NCI-H2081 (cell line): ENCODE measurements at places on chromosomes 2 and 18.

DNA sequence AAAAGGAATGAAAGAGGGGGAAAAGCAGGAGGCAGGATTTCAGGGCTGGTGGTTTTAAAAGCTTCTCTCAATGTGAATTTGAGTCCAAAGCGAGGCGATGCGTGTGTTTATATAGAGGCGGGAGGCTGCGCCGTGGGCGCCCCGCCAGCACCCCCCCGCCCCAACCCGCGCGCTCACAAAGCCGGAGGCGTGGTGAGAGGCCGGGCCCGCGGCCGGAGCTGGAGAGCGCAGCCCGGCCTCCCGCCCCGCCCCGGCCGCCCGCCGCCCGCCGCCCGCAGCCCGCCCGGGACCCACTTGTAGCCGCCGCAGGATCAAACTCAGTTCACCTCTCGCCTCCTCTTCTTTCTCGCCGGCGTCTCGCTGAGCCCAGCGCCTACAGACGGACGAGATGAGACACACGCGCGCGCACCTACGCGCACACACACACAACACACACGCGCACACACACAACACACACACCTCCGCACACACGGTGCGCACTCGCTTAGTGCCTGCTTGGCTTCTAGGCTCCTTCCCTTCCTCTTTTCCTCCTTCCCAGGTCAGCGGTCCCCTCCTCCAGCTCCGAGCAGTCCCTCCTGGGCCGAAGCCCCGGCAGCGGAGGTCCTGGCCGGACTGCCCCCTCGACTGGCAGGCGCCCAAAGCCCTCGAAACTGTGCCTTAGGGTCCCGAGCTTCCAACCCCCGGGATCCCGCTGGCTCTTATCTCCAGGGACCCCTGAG is 1.3 kb upstream of the CYP26B1 start:
- DNase-seq, result peak; percentile 4

DNA sequence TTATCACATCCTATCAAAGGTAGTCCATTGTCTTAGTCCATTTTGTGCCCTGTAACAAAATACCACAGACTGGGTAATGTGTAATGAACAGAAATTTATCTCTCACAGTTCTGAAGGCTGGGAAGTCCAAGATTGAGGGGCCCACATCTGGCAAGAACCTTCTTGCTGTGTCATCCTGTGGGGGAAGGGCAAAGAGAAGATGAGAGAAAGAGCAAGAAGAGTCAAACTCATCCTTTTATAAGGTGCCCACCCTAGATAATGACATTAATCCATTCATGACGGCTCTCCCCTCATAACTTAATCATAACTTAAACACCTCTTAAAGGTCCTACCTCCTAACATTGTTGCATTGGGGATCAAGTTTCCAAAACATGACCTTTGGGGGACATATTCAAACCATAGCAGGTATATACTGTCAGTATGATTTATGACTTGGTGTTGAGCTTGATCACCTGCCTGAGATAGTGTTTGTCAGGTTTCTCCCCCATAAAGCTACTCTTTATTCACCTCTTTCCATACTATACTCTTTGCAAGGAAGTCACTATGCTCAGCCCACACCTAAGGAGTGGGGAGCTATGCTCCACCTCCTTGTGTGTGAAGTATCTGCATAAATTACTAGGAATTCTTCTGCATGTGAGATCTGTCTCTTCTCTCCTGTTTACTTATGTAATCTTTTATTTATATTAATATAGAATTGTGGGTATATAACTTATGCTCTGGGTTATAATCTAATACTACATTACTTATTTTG is 5.2 kb upstream of the MAP3K2 start:
- DNase-seq, result no peak

GRCh38 chr18:48887294-48887904 is 63.4 kb downstream of the SMAD7 start:
- no peak for DNase-seq

GRCh38 chr2:184114439-184114838 is 483.9 kb upstream of the ZNF804A start:
- DNase-seq, result no peak

- no peak for DNase-seq
Observed at GRCh38 chr2:225894236-225894980, 494.9 kb downstream of the NYAP2 start.

DNA sequence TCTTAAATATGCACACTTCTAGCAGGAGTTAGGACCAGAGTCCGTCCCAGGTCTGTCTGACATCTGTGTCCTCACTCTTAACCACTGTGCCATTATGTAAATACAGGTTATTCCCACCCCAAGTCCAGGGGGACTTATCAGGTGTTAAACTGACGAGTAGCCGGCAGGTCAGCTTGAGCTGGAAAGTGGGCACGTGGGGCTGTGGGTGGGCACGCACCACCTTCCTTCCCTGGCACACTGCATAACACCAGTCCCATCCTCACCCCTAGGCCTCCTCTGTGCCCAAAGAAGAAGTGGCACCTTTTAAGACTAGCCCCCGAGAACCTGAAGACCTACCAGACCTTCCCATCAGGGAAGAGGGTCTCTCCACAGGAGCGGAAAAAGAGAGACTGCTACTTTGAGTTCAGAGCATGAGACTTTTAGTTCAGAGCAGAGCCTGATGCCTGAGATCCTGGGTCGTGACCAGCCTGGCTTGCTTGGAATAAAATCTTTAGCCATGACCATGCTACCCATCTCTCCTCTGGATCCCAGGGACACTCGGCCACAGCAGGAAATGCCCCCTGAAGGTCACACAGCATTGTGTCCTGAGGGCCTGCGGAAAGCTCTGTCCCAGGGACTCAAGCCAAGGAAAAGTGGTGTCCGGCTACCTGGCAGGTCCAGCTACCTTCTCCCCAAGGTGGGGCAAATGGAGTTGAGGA is 62.0 kb downstream of the CIB4 start:
- no peak for DNase-seq

DNA sequence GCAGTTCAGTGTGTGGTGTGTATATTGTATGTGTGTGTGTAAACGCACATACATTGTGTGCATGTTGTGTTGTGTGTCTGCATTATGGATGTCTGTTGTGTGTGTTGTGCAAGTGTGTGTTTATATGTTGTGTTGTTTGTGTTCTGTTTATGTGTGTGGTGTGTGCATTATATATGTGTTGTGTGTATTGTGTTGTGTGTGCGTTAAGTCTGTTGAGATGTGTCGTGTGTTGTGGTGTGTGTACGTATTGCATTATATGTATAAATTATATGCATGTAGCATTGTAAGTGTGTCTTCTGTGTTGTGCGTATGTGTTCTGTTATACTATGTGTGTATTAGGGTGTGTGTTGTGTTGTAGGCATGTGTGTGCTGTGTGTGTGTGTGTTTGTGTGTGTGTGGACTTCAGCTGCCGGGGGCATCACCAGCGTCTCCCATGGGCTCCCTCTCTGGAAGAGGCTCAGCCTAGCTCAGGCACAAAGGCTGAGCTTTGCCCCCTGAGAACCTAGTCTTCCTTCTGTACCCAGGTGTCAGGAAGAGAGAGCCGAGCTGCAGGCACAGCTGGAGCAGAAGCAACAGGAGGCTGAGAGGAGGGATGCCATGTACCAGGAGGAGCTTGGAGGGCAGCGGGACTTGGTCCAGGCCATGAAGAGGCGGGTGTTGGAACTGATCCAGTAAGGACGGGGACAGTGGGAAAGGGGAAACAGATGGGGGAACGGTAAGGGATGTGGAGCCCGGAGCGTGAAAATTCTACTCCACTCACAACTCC is 13.7 kb downstream of the RUFY4 start:
- no peak for DNase-seq

- DNase-seq, result no peak
Observed at GRCh38 chr2:45925636-45926366, 274.3 kb downstream of the PRKCE start.

DNA sequence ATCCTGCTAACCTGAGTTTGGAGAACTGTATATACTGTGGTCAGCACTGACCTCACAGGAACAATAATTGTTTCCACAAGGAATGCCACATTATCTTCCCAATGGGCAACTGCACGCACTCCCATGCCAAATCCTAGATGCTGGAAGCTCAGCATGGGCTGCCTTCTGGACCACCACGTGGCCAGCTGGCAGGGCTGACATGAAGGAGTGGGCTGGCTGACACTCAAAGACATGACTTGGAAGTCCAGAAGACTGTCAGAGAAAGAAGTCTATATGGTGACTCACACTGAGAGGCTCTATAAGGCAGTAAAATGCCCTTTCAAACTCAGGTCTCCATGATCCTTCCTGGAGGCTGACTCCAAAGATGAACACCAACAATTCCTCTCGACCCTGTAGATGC is 98.4 kb upstream of the RNF152 start:
- no peak for DNase-seq

DNA sequence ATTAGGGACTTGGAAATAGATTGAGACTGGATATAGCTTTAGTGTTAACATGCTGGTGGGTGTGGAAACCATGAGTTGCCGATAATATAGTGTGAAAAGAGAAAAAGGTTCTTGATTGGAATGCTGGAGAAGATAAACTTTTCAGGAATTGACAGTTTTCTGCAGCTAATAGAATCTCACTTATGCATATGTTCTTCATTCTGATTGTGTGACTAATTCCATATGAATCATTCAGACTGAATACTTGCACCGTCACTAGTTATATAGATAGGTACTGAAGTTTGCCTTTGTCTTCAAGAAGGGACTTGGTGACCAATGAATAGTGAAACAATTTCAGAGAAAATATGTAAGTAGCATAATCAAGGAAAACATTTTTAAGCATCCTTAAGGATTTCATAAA is 225.7 kb upstream of the FOSL2 start:
- DNase-seq, result no peak

GRCh38 chr2:120892967-120893667 is 157.4 kb downstream of the GLI2 start:
- no peak for DNase-seq

- no peak for DNase-seq
Observed at GRCh38 chr2:18200771-18201170, 322.3 kb downstream of the KCNS3 start.

DNA sequence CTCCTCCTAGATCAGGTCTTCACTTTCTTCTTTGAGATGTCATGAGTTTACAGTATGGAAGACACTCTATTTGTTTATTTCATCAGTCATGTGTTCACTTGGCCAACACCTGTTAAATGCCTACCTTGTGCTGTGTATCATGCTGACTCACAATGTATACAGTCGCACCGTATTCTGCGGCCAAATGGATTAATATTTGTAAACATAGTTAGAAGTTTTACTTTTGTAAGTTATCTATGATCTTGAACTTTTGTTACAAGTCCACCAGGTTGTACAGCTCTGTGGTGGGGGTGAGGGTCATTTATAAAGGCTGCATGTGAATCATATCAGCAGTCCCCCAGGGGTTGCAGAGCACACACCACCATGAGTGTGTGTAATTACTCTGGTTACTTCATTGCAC is 408.7 kb upstream of the NRP2 start:
- no peak for DNase-seq

DNA sequence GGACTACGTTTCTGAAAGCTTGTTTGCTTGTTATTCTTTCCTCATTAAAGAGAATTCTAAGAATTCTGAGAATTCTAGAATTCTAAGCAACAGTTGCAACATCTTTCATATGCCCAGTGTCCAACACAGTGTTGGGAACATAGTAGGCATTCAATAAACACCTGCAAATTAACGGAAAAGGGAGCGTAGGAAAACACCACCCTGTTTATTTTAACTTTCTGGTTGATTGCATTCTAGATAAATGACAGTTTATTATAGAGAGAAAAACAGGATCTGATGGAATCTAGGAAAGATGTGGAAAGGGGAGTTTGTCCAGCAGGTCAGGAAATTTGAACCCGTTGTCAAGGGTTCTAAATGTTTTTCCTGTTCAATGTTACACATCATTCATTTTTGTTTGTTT is 24.2 kb upstream of the EFEMP1 start:
- no peak for DNase-seq

DNA sequence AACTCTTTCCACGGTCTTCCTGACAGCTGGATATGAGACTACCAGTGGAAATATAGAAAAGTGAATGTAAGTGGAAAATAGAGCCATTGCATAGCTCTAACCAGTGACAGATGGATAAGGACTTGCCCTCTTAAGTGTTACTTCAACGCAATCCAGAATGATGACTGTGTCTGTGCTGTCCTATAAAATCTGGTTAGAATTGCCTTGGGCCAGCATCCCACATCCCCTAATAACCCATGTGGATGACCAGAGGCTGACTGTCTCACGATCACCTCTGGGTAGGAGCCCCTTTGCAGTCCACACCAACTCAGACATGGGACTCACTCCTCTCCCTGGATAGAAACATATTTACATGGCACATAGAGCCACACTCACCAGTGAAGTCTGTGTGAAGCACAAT is 186.6 kb downstream of the C1D start:
- no peak for DNase-seq

GRCh38 chr18:13032173-13032572 is 41.0 kb downstream of the CEP192 start:
- no peak for DNase-seq

DNA sequence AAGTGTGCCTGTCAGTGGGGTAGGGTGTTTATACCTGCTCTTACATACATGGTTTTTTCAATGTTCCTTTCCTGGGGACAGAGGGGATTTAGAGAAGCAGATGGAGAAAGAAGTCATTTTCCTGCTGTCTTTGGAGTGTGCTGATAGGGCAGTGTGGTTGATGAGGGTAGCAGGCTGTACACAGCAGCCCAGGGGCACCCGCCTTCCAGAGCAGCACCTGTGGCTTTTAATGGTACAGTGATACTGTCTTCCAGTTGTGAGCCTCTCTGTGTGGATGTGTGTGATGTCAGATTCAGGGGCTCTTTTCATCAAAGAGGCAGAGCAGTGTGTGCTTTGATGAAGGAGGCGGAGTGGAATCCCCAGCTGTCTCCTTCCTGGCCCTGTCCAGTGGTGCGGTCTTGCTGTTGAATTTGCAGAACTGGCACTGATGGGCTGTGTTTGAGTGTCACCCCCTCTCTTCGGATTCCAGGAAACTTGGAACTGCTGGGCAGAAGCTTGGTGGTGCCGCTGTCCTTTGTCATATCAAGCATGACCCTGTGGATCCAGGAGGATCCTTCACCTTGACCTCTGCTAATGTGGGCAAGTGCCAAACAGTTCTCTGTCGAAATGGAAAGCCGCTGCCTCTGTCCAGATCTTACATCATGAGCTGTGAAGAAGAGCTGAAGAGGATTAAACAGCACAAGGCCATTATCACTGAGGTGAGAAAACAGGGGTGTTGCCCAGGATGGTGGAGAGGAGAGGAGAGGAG is 259.8 kb downstream of the PHLPP1 start:
- DNase-seq, result no peak

- no peak for DNase-seq
Observed at GRCh38 chr2:233798335-233799086, 20.4 kb downstream of the MROH2A start.

- DNase-seq, result no peak
Observed at GRCh38 chr18:58716060-58716756, 44.9 kb downstream of the MALT1 start.

- no peak for DNase-seq
Observed at GRCh38 chr2:232231554-232231953, 147.0 kb upstream of the ALPP start.

DNA sequence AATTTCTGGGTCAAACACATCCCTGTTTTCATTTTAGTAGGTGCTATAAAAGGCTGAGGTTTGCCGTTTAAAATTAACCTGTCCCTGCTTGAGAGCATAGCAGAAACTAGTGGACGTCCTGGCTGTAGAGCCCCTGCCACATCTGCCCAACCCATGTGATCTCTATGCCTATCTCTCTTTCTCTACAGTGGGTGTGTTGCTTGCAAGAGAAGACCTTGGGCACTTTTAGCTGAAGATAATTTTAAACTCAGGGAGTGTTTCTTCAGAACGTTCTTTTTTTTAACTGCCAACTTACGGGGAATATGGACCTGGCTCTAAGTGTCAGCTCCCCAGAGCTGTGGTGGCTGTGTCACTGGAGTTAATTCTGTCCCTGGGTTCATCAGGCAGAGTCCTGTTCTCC is 100.6 kb downstream of the NRP2 start:
- DNase-seq, result no peak

- DNase-seq, result no peak
Observed at GRCh38 chr18:23499291-23499781, 4.0 kb upstream of the RMC1 start.
